Caco-2 (cell line): ENCODE measurements at places on chromosomes 12 and 14. TPM values are rescaled to one million over a fixed set of nuclear protein-coding genes. Genes with fewer than 3 reads are reported as not detected.

- no peak for DNase-seq
Measured at GRCh38 chr12:115609347-115609746, 668.1 kb downstream of the MED13L start.

DNA sequence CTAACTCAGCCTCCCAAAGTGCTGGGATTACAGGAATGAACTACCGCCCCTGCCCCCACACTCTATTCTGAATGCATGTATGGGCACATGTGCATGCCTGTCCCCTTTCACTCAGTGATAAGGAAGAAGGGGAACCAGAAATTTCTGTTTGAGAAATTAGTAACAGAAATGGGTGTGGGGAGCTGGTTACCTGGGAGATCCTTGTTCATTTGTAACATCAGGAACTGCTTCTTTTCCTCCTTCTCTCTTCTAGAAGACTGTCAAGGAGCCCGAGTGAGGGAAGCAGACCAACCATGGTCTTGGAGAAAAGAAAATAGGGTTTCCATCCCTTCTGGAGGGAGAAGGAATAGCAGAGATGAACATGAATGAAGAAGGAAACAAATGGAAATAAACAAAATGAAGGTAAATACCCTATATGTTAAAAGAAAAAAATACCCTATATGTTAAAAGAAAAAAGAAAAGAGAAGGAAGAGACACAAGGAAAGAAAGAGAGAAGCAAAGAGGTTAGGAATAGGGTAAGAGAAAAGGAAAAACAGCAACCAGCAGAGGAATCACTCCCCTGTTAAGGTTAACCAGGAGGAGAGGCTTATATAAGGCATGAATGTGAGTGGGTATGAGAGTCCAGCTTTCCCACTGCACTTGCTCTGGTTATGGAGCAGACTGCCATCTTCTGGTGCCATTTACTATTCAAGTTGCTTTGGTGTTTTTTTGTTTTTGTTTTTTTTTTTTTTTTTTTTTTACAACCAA is 3.3 kb downstream of the PPP1R3E start:
- DNase-seq: no peak

- DNase-seq: no peak
Measured at GRCh38 chr14:35883677-35884293, 57.6 kb downstream of the BRMS1L start.

Gene DAO
- total RNA-seq: not detected in 2 replicates

Gene MYBPC1
- 0.19 TPM in 1 of 2 replicates, not detected in the other for total RNA-seq

Gene LRRK2
- total RNA-seq: 0.11 and 0.21 TPM in 2 replicates
